ENCODE measurements at places on chromosomes 12 and 14. TPM values are rescaled to one million over a fixed set of nuclear protein-coding genes. Genes with fewer than 3 reads are reported as not detected.

GRCh38 chr14:22489957-22490950, 98.8 kb downstream of the DAD1 start:
- no peak for DNase-seq

DNA sequence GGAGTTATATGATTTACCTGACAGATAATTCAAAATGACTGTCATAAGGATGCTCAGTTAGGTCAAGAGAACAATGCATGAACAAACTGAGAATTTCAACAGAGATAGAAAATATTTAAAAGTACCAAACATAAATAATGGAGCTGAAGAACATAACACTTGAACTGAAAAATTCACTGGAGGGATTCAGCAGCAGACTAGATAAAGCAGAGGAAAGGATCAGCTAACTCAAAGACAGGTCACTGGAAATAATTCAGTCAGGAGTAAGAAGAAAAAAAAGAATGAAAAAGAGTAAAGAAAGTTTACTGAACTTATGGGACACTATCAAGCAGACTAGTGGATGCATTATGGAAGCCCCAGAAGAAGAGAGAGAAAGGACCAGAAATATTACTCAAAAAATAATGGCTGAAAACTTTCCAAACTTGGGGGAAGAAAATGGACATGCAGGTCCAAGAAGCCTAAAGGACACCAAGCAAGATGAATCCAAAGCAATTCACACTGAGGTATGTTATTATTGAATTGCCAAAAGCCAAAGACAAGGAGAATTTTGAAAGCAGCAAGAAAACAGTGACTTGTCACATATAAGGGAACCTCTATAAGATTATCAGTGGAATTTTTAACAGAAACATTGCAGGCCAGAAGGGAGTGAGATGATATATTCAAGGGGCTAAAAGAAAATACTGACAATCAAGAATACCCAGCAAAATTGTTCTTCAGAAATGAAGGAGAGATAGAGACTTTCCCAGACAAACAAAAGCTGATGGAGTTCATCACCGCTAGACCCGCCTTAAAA, 78.7 kb downstream of the GCH1 start:
- DNase-seq, result no peak

DNA sequence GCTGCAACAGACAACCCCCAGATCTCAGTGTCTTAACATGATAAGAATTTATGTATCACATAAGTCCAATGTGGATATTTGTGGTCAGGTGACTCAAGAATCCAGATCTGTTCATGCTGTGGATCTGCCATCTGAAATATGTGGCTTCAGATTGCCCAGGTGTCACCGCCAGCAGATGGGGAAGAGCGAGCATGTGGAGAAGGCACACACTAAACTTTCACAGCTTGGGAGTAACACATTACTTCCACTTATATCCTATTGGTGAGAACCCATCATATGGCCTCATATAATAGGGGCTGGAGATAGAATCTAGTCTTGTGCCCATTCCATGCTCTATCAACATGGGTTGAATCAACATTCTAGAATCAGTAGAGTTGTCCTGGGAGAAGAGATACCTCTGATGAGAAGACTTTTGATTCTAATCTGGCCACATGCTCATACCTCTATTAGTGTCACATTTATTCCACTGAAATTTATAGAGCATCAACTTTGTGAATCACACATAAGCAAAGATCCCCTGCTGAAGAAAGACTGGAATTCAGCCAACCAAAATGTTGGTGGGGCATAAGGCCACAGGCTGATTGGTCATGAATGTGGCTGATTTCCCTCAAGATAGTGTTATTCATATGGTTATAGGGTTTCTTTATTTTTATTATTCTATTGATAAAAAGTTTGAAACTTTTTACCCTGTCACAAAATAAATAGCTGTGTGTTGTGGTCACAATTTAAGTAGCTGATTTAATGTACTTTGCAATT, 6.0 kb upstream of the CALCOCO1 start:
- DNase-seq, result no peak

GRCh38 chr12:50579757-50580267, 75.0 kb downstream of the DIP2B start:
- no peak for DNase-seq

DNA sequence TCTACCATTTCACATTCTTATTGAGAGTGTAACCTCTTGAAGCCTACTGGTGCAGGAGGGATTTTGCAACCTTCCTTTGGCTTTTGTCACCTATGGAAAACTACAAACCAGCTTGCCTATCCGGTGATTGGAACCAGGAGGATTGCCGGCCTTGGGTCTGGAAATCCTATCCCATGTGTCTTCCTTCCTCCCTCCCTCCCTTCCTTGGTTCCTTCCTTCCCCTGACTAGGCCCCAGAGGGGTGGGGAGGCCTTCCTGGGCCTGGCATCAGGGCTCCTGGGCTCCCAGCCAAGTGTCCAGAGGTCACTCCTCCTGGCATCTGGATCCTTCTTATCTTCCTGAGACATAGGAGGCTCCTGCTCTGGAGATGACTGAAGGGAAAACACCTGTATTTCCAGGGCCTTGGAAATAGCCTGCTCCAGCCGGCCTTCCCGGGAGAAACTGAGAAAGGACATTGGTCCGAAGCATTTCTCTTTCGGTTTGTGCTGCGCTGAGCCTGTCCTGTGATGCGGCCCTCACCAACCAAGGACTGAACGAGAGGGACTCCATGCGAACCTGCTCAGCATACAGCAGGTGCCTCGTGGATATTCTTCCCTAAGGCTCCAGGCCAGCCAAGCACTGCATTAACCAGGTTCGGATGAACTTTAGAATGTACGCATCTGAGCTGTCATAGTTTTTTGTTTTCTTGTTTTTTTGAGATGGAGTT, 43.4 kb downstream of the PSMA6 start:
- DNase-seq, result no peak

DNA sequence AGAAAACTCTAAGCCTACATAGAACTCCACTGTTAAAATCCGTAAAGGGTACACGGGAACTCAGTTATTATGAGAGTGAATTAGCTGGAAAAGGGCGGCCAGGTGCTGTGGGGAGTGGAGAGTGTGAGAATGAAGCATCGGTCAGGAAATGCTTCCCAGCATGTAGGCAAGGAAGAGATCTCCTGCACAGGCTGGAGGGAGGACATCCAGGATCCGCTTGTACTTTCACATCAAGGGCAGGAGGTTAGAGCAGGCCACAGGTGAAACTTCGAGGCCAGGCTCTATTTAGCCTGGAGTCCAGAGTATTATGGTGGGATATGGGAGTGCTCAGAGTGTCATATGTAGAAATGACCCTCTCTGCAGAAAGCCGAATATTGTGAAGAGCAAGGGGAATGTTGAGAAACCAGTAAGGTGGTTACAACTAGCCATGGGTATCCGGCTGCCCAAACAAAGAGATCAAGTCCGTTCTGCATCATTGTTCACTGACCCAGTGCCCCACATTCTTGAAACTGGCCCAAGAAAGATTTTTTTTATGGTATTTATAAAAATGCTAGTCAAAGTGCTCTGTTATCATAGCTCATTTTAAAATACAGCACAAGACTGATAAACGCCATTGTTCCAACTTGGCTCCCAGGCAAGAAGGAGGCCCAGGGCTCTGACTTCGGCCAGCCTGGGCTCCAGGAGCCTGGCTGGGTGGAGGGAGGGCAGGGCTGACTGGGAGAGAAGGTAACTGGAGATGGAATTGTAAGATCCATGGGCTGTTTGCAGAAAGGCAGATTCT, 79.4 kb upstream of the HIF1A start:
- no peak for DNase-seq

HELB gene
- 7.2 TPM for total RNA-seq

MYF5 gene
- total RNA-seq, result not detected

LYZ gene
- 57.1 TPM for total RNA-seq

PDZRN4 gene
- total RNA-seq, result 53.4 TPM

ASPG gene
- 0.33 TPM for total RNA-seq

PLEKHD1 gene
- total RNA-seq, result 2.0 TPM
